ENCODE measurements at places on chromosomes 12 and 14. TPM values are rescaled to one million over a fixed set of nuclear protein-coding genes. Genes with fewer than 3 reads are reported as not detected.

The MYF6 gene
- total RNA-seq, result 377 TPM

GRCh38 chr14:94710731-94711130, 59.2 kb downstream of the GSC start:
- no peak overlapping the region for H3K4me3 ChIP-seq
- H3K27me3 ChIP-seq, result no peaks in the 10 kb centered on the region

The DLST gene
- total RNA-seq, result 133 TPM

GRCh38 chr12:32821293-32821692, 65.6 kb upstream of the YARS2 start:
- H3K27ac ChIP-seq, result no peak overlapping the region
- DNase-seq, result no peak
- no peak overlapping the region for H3K4me3 ChIP-seq
- H3K27me3 ChIP-seq, result no peaks in the 10 kb centered on the region

The DACT1 gene
- 3.0 TPM for total RNA-seq

GRCh38 chr12:127779301-127780045, 487.5 kb upstream of the TMEM132C start:
- H3K4me1 ChIP-seq, result no peaks in the 10 kb centered on the region
- no peaks in the 10 kb centered on the region for H3K27me3 ChIP-seq
- no peak for DNase-seq
- H3K4me3 ChIP-seq, result no peak overlapping the region
- no peaks in the 10 kb centered on the region for H3K36me3 ChIP-seq
- H3K27ac ChIP-seq, result no peak overlapping the region

DNA sequence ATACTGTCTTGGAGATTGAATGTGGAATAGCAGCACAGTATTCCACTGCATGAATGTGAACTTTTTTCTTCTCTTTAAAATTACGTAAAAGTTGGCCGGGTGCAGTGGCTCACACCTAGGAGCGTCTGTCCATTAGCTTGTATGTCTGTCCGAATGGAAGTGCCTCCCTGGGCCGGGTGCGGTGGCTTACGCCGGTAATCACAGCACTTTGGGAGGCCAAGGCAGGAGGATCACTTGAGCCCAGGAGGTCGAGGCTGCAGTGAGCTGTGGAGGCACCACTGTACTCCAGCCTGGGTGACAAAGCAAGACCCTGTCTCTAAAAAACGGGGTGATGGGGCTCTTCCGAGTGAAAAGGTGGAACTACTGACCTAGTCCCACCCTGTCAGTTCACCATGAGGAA, 22.6 kb upstream of the VSX2 start:
- H3K27ac ChIP-seq, result no peak overlapping the region
- no peaks in the 10 kb centered on the region for H3K36me3 ChIP-seq
- H3K27me3 ChIP-seq, result peaks cover 20% of the 10 kb centered on the region
- H3K4me3 ChIP-seq, result no peak overlapping the region
- DNase-seq, result no peak

Data from psoas muscle (tissue), 8 donors.